ENCODE measurements at places on chromosomes 4 and X. TPM values are rescaled to one million over a fixed set of nuclear protein-coding genes. Genes with fewer than 3 reads are reported as not detected.
A peak's percentile ranks its signal among the peaks of the same experiment; 100 is the strongest.

DNA sequence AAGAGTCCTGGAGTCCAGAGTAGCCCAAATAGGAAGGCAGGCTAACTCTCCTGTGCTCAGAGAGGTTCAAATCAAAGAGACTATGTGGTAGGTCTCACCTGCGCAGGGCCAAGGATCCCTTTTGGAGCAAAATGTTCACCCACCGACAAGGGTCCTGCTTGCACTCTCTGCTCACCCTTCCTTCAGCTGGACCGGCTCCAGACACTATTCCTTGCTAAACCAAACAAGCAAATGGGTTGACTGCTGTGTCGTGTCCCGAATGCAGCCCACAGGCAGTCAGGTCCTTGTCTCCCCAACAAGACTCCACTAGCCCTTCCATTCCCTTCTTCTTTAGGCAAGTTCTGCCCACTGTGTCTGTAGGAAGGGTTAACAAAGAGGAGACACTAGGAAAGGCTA, 760 bp downstream of the TRMT2B start:
- H3K4me1 ChIP-seq: no peaks in the 10 kb centered on the region
- H3K36me3 ChIP-seq: no peaks in the 10 kb centered on the region
- H3K27ac ChIP-seq: peak overlapping the region; percentile 84
- H3K27me3 ChIP-seq: no peaks in the 10 kb centered on the region
- DNase-seq: no peak
- H3K4me3 ChIP-seq: peak overlapping the region; percentile 42

DNA sequence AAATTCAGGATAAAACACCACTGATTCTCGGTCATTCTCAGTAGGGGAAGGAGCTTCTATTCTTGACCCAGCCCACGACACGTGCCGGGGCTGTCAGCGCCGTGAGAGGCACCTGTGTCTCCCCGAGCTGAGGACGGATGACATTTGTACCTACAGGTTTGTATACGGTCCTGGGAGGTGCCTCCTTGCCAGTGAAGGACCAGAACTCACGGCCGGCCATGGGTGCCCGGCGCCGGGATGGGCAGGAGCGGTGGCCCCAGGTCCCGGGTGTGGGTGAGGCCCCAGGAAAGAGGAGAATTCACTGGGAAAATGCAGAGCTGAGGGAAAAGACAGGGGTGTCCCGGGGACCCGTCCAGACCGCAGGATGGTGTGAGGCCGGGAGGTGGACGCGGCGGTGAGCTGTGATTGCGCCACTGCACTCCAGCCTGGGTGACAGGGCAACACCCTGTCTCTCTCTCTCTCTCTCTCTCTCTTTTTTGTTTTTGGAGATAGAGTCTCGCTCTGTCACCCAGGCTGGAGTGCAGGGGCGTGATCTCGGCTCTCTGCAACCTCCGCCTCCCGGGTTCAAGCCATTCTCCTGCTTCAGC, 48.9 kb upstream of the PPP2R3B start:
- H3K36me3 ChIP-seq: no peaks in the 10 kb centered on the region
- no peaks in the 10 kb centered on the region for H3K27me3 ChIP-seq
- no peaks in the 10 kb centered on the region for H3K4me1 ChIP-seq
- no peak overlapping the region for H3K4me3 ChIP-seq
- H3K27ac ChIP-seq: no peak overlapping the region

- H3K27me3 ChIP-seq: no peaks in the 10 kb centered on the region
- no peaks in the 10 kb centered on the region for H3K4me1 ChIP-seq
- peak; percentile 17 for DNase-seq
Observed at GRCh38 chr4:180280726-180281297, 1962.4 kb upstream of the TENM3 start.

GRIA2 gene
- not detected for total RNA-seq

DNA sequence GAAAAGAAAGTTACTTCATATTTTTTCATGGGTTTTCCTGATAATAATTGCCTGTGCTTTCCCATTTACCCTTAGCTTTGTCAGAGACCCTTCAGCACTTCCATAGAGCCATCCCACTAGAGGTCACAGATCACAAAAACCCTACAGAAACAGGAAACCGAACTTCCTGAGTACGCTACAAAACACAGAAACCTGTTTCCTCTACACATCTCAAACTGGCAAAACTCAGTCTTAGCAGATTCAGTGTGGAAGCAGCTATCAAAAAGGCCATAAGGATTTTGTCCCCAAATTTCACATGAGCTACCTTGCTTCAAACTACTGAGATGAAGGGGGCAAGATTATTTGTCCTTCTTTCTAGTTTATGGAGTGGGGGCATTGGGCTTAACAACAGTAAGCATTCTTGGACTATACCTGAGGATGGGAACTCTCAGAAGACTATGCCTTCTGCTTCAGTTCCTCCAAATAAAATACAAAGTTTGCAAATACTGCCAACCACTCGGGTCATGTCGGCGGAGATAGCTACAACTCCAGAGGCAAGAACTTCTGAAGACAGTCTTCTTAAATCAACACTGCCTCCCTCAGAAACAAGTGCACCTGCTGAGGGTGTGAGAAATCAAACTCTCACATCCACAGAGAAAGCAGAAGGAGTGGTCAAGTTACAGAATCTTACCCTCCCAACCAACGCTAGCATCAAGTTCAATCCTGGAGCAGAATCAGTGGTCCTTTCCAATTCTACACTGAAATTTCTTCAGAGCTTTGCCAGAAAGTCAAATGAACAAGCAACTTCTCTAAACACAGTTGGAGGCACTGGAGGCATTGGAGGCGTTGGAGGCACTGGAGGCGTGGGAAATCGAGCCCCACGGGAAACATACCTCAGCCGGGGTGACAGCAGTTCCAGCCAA, at the start of gene MMRN1:
Gene MMRN1 (plus strand): TSS at position 206 of the 902 bp plus-strand sequence. CDS start 118 bp downstream, at position 324.
- H3K4me1 ChIP-seq: no peaks in the 10 kb centered on the region
- H3K4me3 ChIP-seq: no peak within 1 kb of the TSS
- no peak within 1 kb of the TSS for H3K27ac ChIP-seq
- H3K36me3 ChIP-seq: no peaks in the 10 kb centered on the region

GRCh38 chrX:23844502-23845138, 61.6 kb downstream of the SAT1 start:
- H3K4me1 ChIP-seq: no peaks in the 10 kb centered on the region
- H3K27me3 ChIP-seq: peaks cover 5% of the 10 kb centered on the region
- H3K36me3 ChIP-seq: no peaks in the 10 kb centered on the region
- peak; percentile 51 for DNase-seq
- peak overlapping the region; percentile 12 for H3K27ac ChIP-seq

NR0B1 gene
- not detected for total RNA-seq

DNA sequence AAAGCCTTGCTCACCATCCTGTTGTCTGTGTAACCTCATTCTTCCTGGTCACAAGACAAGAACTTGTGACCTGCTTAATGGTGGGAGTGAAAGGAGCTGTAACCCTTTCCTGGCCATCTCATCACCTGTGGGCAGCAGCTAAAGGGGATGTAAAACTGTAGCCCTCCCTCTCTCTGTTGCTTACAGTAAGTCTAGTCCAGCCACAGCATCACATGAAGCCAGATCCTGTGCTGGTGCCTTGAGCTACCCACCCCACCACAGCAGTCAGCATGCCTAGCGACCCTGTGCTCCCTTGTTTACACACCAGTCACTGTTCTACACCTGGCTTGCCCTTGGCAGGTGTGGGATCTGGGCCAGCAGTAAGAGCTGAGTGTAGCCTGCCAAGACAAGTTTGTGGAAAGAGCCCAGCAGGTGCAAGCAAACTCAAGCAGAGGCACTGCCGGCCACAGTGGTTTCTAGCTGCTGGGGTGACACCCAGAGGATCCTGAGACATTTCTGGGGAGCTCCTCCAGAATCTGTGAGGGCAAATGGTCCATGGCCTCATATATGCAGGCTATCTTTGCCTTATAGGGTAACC, 41.0 kb downstream of the UGT2B28 start:
- no peak for DNase-seq
- no peaks in the 10 kb centered on the region for H3K36me3 ChIP-seq
- no peak overlapping the region for H3K4me3 ChIP-seq
- H3K27ac ChIP-seq: no peak overlapping the region
- H3K4me1 ChIP-seq: no peaks in the 10 kb centered on the region
- no peaks in the 10 kb centered on the region for H3K27me3 ChIP-seq

DNA sequence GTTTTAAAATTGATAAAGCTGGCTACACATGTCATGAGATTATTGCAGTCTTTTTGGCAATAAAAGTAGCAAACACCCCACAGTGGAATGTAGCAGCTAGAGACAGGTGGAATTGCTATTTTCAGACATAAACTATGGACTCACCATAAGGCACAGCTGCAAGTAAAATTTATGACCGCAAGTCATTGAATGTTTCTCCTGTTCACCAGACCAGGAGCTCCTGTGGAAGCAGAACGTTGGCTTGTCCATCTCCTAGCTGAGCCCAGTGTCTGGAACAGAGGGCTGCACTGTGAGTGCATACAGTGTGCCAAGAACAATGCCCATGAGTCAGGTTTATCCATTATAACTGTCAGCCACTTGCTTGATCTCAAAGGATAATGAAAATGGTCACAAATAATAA, 538.2 kb downstream of the INPP4B start:
- DNase-seq: no peak
- no peaks in the 10 kb centered on the region for H3K4me1 ChIP-seq
- no peak overlapping the region for H3K4me3 ChIP-seq
- no peak overlapping the region for H3K27ac ChIP-seq
- no peaks in the 10 kb centered on the region for H3K36me3 ChIP-seq

GRCh38 chr4:62970846-62971245, 1438.4 kb downstream of the TECRL start:
- no peak for DNase-seq
- no peaks in the 10 kb centered on the region for H3K36me3 ChIP-seq
- no peaks in the 10 kb centered on the region for H3K4me1 ChIP-seq

- no peak overlapping the region for H3K4me3 ChIP-seq
- peaks cover 1% of the 10 kb centered on the region for H3K36me3 ChIP-seq
Observed at GRCh38 chr4:41172786-41173185, 41.6 kb downstream of the APBB2 start.

GRCh38 chr4:146232131-146232722, 17.9 kb downstream of the REELD1 start:
- no peaks in the 10 kb centered on the region for H3K27me3 ChIP-seq
- no peaks in the 10 kb centered on the region for H3K4me1 ChIP-seq
- DNase-seq: no peak

PCDH10 gene
- 1.7 TPM for total RNA-seq

- H3K4me1 ChIP-seq: no peaks in the 10 kb centered on the region
- no peaks in the 10 kb centered on the region for H3K27me3 ChIP-seq
- no peak overlapping the region for H3K4me3 ChIP-seq
- no peak overlapping the region for H3K27ac ChIP-seq
- DNase-seq: no peak
- no peaks in the 10 kb centered on the region for H3K36me3 ChIP-seq
Observed at GRCh38 chr4:122131562-122132157, 20.5 kb upstream of the BLTP1 start.

DNA sequence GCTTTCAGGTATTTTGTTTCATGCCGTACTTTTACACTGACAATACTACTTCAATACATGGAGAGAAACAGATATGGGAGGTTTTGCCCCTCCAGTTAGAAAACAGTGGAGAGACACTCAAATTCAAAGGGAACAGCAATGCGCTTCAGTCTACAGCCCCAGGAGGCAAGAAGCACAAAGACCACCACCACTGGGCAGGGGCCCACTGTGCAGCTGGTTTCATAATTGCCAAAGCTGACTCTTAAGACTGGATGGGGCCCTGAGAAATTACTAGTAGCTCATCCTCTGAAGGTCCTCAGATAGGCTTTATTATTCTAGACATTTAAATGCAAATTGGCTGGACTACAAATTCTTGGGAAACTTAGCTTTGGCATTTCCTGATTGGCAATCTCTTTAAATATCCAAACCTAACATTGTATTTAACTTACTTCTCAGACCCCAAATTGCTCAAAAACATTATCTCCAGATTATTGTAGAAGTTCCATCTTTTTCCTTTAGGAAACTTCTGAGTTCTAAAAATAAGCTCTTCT, 85.9 kb upstream of the GPR34 start:
- no peak overlapping the region for H3K4me3 ChIP-seq
- H3K4me1 ChIP-seq: no peaks in the 10 kb centered on the region
- no peak overlapping the region for H3K27ac ChIP-seq
- H3K36me3 ChIP-seq: no peaks in the 10 kb centered on the region

ZAR1 gene
- total RNA-seq: not detected

GRCh38 chrX:120137439-120137838, 21.0 kb upstream of the RHOXF2 start:
- no peaks in the 10 kb centered on the region for H3K36me3 ChIP-seq
- no peak overlapping the region for H3K4me3 ChIP-seq
- H3K4me1 ChIP-seq: no peaks in the 10 kb centered on the region
- DNase-seq: no peak

ARAF gene
- 32.6 TPM for total RNA-seq

DNA sequence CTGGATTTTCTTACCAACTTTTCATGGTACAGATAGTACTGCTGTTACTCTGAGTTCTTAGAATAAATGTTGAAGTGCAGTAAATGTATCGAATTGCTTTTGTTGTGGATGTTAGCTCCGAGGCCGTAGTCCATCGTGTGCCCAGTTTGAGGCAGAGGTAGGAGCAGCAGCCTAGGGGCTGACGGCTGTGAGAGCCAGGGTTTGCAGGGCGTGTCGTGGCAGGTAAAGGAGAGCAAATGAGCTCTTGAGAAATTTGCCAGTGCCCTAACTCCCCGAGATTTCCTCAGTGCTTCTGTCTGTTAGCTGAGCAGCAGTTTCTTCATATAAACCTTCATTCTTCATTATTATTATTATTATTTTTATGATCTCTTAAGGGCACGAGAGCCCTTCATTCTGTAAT, 21.6 kb downstream of the PRIMPOL start:
- peaks cover 6% of the 10 kb centered on the region for H3K4me1 ChIP-seq
- peaks cover 29% of the 10 kb centered on the region for H3K36me3 ChIP-seq
- no peaks in the 10 kb centered on the region for H3K27me3 ChIP-seq
- DNase-seq: no peak
- no peak overlapping the region for H3K4me3 ChIP-seq

CXCL6 gene
- total RNA-seq: 6.2 TPM

- H3K36me3 ChIP-seq: no peaks in the 10 kb centered on the region
- no peak overlapping the region for H3K27ac ChIP-seq
- no peaks in the 10 kb centered on the region for H3K27me3 ChIP-seq
Observed at GRCh38 chrX:151000861-151001331, 17.8 kb downstream of the HMGB3 start.

C1QTNF7 gene
- 3.1 TPM for total RNA-seq

- H3K27ac ChIP-seq: no peak overlapping the region
- H3K4me1 ChIP-seq: no peaks in the 10 kb centered on the region
- H3K36me3 ChIP-seq: no peaks in the 10 kb centered on the region
- peaks cover 24% of the 10 kb centered on the region for H3K27me3 ChIP-seq
- DNase-seq: no peak
Observed at GRCh38 chrX:37599729-37600128, 28.3 kb downstream of the LANCL3 start.

DNA sequence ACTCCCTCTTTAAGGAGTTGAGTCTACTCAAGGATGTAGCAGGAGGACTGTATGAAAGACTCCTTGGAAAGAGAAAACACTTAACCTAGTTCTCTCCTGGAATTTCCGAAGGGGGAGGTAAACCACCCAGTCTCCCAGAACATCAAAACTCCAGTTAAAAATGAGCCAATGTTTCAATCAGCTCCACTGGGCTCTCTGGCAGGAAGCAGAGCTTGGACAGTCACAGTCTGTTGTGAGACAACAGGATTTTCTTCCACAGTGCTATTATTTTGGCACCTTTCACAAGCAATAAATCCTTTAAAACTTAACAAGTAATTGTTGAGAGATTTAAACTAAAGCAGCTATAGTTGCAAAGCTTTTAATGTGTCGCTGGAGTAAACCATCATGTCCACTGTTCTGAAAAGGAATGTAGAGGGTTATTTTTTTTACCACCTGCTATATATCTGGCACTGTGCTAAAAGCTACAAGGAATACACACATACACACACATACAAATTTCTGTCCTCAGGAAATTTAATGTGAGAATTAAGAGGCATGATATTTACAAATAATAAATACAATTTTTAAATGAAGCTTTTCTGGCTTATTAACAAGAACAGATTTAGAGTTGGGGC, 229.2 kb upstream of the INTU start:
- no peak overlapping the region for H3K27ac ChIP-seq
- no peak overlapping the region for H3K4me3 ChIP-seq
- DNase-seq: peak; percentile 62
- H3K27me3 ChIP-seq: no peaks in the 10 kb centered on the region

CWH43 gene
- 1.5 TPM for total RNA-seq

F9 gene
- not detected for total RNA-seq

All from lung (tissue), 17 donors.